ENCODE measurements at places on chromosomes 7 and 10.
A peak's percentile ranks its signal among the peaks of the same experiment; 100 is the strongest.

DNA sequence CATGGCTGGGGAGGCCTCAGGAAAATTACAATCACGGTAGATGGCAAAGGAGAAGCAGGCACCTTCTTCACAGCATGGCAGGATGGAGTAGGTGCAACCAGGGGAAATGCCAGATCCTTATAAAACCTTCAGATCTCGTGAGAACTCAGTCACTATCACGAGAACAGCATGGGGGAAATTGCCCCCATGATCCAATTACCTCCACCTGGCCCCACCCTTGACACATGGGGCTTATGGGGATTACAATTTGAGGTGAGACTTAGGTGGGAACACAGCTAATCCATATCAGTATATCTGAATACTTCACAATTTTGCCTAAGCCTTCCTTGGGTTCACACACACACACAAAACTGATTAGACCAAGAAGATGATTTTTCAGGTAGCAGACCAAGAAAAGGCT, 145.1 kb upstream of the COL1A2 start:
- no peak for DNase-seq

DNA sequence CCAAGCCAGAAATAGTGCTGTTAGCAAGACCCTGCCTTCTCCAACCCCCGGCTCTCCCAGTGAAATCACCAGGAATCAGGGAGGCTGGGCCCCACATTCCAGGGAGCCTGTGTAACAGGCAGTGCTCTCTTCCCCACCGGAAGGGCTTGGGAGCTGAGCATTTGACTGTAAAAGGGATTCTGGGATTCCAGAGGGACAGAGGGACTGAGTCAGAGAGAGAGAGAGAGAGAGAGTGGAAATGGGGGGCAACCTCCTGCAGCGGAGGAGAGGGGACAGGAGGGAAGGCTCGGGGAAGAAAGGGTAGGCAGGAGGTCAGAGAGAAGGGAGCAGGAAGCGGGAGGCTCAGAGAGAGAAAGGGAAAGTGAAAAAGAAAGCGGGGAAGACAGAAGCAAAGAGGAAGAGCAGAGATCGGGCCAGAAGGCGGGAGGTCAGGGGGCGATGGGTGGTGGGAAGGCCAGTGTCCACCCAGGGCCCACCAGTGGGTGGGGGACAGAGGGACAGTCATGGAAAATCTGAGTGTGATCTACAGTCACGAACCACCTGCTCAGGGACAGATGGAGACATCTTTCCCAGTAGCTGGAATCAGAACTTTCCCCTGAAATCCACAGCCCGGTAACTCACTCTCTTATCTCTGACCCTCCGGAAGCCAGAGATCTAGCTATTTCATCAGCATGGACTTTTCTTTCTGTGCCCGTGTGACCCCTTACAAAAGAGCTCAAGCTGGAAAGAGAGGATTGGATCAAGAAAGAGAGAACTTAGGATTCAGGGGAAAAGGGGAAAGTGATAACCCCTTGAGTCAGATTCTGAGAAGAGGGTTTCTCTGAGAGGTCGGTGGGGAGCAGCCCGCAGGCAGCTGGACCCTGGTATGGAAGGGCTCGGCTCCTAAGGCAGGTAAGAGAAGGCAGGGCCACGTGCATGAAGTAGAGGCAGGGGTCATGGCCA, 4.6 kb upstream of the SERPINE1 start:
- peak; percentile 91 for DNase-seq

GRCh38 chr7:85914437-85914836, 727.6 kb upstream of the SEMA3D start:
- no peak for DNase-seq

DNA sequence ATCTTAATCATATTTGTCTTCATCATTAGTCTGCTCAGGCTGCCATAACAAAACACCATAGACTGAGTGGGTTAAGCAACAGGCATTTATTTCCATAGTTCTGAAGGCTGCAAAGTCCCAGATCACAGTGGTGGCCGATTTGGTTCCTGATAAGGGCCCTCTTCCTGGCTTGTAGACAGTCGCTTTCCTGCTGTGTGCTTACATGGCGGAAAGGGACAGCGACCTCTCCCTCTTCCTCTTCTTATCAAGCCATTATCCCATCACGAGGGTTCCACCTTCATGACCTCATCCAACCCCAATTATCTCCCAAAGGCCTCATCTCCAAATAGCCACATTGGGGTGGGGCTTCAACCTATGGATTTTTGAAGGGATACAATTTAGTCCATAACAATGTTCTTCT, 84.0 kb downstream of the LYZL1 start:
- DNase-seq = no peak

- no peak for DNase-seq
Measured at GRCh38 chr10:6926971-6927370, 346.9 kb upstream of the PRKCQ start.

- no peak for DNase-seq
Measured at GRCh38 chr10:124146483-124146882, 53.1 kb upstream of the CHST15 start.

DNA sequence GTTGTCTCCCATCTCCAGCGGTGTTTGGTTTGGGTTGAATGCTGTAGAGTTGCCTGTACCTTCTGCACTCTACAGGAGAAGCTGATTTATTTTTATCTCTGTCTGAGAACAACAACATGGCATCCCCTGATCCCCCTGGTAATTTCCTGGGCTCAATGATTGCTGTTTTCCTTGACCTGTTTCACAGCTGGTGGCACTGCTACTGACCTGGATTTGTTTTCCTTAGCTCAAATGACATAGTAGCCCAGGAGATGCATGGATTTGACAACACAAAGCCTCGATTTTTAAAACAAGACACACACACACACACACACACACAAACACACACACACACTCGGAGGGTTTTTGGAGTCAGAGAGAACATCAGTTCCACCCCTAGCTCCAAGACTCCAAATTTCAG, 301.6 kb downstream of the NRG3 start:
- no peak for DNase-seq

DNA sequence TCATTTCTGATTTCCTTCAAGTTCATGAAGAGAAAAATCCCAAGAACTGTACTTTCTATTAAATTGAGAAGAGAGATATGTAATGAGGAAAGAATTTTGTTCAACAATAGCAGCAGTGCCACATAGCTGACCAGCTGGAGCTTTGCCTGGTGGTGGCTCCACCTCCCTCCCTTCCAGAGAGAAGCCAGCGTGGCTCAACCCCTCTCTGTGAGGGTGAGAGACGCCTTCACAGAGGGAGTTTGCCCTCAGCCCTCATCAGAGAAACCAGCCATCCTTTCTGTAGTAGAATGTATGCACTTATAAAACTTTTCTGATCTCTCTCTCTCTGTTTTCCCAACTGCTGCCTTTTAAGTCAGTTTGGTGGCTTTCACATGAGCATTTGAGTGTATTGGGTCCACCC, 20.5 kb upstream of the COL1A2 start:
- DNase-seq = no peak

DNA sequence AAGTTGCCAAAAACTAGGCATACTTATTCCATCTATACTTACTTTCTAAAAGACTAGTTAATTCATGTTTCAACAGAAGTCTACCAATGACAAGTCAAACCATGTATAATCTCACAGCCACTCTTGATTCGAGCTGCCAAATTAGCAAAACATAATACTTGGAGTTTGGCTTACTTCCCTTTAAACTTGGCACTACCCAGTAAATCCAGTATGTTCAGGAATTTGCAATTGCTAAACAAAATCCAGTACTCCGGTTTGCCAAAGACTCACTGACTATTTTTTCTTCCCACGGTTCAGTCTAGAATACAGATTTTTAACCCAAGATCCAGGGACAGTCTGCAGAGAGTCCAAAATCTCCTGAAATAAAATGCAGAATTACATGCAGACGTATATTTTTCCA, 4.6 kb downstream of the OAT start:
- no peak for DNase-seq

- DNase-seq = no peak
Measured at GRCh38 chr10:110649347-110650264, 5.5 kb downstream of the RBM20 start.

DNA sequence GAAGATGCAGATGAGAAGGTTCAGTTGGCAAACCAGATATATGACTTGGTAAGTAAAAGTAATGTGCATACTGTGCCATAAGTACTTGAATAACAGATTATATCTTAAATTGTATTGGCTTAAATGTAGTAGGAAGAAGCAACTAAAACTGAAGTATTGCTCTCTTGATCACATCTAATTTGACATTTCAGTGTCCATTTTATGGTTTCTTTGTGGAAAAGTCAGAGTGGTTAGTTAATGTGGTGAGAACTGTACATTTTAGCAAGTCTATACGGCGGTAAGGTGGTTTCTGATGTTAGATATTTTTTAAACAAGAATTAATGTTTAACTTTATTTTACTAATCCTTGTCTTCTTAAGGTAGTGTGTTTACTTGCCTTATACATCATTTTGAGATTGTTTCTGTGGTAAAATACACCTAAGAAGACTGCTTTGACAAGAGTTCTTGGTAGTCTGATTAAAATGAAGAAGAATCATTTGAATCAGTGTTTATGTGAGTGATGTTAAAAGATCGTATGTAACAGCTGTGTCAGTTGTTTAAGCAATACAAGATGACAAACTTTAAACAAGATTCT, 5.1 kb downstream of the ING3 start:
- DNase-seq = no peak

DNA sequence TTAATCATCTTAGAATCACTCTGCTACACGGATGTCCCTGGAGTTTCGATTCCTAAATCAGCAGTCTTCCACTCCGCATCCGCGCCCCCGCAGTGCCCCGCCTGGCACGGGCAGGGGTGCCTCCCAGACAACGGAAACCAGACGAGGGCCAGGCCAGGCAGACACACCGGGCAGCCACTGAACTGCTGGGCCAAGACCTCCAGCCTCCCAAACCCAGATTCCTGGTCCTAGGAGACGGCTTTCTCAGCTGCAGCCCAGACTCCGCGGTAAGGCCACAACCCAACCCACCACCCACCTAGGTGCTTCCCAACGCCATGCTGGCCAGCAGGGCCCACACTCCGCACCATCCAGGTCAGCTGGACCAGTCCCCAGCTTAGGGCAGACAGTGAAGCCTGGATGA, 33.2 kb downstream of the MAD1L1 start:
- no peak for DNase-seq

- no peak for DNase-seq
Measured at GRCh38 chr7:20393021-20393610, 62.4 kb downstream of the ITGB8 start.

- no peak for DNase-seq
Measured at GRCh38 chr10:30432622-30433305, 1.2 kb upstream of the MAP3K8 start.

DNA sequence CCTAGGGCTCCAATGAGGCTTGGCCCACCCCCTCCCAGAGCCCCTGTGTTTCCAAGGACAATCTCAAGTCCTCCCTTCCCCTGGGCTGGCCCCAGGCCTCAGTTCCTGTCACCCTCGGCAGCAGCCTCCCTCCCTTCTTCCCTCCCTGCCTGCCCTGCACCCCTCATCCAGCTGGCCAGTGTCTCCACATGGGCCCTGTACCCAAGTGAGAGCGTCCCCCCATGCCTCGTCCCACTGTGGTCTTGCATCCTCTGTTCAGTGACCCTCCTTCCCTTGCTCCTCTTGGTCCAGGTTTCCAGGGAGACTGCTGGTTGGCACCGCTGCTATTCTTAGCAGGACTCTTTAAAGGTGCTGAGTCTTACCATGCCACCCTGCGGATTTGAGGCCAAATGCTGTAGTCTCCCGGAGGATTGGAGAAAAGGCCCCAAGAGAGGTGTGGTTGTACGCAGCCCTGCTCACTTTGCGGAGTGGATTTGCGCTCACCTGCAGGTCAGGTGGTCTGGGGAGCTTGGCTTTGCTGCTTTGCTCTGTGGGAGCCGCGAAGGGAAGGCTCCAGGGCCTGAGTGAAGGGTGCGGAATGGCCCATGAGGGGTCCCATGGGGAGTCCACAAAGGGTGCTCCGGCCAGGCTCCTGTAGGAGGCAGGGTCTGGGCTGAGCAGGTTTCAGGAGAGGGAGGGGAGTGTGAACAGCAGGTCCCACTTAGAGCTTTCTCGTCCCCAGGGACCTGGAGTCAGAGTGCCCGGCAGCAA, 519.2 kb downstream of the TCERG1L start:
- DNase-seq = no peak

DNA sequence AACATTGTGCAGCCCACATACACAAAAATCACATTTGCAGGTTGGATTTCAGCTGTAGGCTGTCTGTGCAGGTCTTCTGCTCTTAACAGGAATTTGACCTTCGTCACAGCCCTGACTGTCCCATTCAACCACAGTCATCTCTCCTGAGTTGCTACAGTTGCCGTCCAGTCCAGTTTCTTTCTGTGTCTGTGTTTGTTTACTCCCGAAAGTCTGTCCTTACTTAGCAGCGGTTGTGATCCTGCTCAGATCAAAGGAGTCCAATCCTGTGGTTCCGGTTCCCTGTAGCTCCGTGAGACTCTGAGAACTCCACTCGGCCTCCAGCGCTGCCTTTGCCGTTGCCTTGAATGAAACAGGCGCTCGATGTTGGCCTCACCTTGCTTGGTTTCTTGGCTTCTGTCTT, 111.6 kb upstream of the GATA3 start:
- no peak for DNase-seq

DNA sequence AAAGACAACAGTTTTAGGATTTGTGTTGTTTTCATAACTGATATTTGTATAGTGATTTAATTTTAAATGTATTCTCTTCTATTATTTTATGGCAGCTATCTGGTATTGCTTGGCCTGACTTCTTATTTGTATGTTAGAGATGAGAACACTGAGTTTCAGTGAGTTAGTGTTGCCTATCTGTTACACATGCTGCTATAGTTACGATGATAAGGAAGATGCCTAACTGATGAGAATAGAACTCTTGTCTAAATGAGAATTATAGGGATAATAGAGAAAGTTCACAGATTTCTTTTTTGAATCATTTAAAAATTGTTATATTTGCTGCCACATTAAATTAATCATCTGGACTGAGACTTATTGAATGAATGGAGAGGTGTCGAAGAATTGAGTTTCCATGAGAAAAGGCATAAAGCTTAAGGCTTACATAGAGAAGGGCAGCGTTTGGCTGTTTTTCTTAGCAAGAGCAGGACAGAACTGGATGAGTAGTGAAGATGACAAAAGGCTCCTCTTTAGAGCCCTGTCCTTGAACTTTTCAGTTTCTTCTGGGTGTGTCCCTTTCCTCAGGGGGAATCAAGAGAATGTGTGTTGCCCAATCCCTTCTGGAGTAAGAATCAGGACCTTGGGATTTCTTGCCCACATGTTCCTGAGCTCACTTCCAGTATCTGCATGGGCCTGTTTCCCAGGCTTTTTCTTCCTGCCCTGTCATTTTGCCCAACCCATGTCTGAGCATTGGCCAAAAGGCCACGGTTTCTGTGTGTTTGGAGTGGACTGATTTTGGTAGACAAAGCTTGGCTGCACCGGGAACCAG, 195.6 kb upstream of the CSTF2T start:
- no peak for DNase-seq

GRCh38 chr7:38306171-38306570, 32.7 kb upstream of the TARP start:
- DNase-seq = no peak

GRCh38 chr7:101402081-101402779, 39.6 kb downstream of the COL26A1 start:
- peak; percentile 88 for DNase-seq

- DNase-seq = peak; percentile 58
Measured at GRCh38 chr10:101311185-101312066, 42.5 kb upstream of the BTRC start.

DNA sequence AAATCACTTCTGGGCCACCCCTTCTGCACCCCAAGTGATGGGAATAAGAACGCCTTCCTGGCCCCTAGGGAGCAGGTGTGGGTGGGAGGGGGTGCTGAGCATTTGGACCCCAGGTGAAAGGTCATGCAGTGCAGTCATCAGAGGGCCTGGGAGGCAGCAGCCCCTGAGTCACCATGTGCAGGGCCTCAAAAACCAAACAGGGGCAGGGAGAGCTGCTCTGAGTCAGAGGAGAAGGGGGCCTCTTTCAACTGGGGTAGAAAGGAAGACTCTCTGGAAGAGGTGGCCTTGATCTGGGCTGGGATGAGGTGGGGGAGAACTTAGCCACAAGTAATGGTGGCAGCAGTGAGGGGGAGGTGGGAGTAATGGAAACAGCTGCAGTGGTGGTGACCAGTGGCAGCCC, 164.3 kb downstream of the BUB3 start:
- no peak for DNase-seq
